ENCODE measurements at places on chromosomes 7 and 10.

DNA sequence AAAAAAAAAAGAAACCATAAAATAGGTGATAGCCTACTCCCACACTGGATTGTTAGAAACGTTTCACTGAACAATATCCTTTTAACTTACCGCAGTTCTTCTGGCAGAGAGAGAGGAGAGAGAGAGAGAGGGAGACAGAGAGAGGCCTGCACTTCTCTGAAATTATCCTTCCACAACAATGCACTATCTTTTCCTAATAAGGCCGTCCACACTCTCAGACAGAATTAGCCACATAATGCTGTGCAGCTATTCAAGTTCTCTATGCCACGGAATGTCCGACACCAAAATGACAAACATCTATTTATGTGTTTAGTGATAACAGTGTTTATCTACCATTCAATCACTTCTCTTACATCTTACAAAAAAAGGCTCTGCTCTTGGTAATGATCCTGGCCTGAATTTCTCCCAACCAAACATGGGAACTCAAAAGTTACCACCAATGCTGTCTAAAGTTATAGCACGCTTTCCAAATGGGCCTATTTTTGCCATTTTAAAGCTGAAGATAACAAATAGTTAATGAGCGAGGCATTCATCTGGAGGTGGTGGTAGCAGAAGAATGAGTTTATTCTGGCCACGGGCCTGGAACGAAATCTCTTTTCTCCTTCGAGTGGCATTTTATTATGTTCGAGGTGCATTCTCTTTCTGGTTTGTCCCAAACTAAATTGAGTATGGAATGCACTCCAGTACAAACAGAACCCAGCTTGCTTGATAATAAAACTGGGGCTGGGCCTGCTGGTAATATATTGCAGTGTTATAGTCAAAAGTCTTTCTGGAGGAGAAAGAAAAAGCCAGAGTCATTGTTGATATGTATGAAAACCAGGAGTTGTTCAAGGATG lies 160.2 kb upstream of the SVIL start:
- no peak for DNase-seq

DNA sequence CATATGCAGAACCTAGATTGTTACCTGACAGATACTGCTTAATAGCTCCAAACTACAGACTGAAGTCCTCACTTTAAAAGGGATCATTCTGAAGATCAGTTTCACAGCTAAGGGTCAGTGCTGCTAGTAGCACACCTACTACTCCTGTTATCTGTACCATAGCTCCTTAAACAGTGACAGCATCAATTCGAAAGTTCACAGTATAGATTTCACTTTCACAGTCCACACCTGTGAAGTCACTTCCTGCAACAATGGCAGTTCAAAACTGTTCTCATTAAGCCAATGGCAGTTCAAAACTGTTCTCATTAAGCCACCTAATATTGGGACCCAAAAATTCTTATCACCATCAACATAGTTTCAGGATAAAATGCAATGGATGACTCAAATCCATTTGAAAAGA lies 10.7 kb upstream of the FHIP2A start:
- DNase-seq: no peak

GRCh38 chr7:129094501-129094900 lies 39.6 kb upstream of the TNPO3 start:
- no peak for DNase-seq

GRCh38 chr7:74084722-74085578 lies 1.3 kb downstream of the LIMK1 start:
- DNase-seq: no peak

- DNase-seq: no peak
These were observed 83.6 kb upstream of the LRRC4 start for GRCh38 chr7:128114806-128115205.

Measured in NCI-H1417 treated with DMSO at 0.1 percent for 48 hours (cell line).